ENCODE measurements at places on chromosomes 11 and 22. TPM values are rescaled to one million over a fixed set of nuclear protein-coding genes. Genes with fewer than 3 reads are reported as not detected.

ARHGEF17 gene
- total RNA-seq = 51.5 TPM

SLC1A2 gene
- 2.0 TPM for total RNA-seq

WT1 gene
- 2.3 TPM for total RNA-seq

GDPD5 gene
- total RNA-seq = 6.5 TPM

PIWIL4 gene
- total RNA-seq = 0.78 TPM

GLYATL1 gene
- not detected for total RNA-seq

TMPRSS6 gene
- total RNA-seq = not detected

C1QTNF6 gene
- total RNA-seq = 1.5 TPM

PGM2L1 gene
- 1.9 TPM for total RNA-seq

NNMT gene
- 29.8 TPM for total RNA-seq

SBF1 gene
- total RNA-seq = 46.6 TPM

CHRM1 gene
- not detected for total RNA-seq

DNA sequence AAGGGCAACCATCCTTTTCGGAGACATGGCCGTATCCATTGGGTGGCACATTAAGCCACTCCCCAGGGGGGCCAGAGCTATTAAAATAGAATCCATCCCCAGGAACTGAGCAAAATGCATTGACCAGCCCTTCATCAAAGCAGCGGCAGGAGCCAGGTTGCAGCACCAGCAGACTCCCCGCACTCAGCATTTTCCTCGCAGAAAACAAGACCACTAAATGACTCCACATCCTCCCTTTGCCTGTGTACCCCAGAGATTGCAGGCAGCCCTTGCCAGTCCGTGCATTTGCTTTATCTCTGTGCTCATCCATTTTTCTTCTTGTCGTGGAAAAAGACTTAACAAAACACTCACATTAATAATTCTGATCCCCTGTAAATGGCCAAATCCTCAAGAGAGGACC is 144.4 kb upstream of the LARGE1 start:
- no peak for DNase-seq

GRCh38 chr11:46450846-46451477 is 59.4 kb upstream of the CHRM4 start:
- no peak for DNase-seq

DNA sequence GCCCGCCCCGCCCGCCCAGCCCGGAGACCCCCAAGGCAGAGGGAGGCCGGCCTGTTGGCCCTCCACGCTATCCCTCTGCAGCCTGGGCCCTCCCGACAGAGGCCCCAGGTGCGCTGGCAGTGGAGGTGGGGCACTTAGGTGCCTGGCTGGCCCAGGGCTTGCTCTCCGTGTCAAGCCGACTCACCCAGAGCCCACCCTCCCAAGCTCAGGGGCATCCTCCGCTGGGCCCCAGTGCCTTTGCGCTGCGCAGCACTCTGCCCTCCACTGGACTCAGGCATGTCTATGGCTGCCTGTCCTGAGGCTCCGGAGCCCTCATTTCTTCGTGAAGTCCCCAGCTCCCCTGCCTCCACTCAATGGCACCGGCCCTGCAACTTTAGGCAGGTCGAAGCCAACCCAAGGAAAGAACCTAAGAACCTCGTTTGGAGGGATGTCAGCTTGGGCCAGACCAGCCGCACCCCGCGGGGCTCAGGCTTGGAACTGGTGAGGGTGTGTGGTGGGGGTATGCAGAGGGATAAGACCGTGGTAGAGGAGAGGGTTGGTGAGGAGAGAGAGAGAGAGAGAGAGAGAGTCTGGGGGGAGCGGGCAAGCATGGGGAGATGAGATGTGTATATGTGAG is 6.1 kb downstream of the SMIM45 start:
- DNase-seq = no peak

DNA sequence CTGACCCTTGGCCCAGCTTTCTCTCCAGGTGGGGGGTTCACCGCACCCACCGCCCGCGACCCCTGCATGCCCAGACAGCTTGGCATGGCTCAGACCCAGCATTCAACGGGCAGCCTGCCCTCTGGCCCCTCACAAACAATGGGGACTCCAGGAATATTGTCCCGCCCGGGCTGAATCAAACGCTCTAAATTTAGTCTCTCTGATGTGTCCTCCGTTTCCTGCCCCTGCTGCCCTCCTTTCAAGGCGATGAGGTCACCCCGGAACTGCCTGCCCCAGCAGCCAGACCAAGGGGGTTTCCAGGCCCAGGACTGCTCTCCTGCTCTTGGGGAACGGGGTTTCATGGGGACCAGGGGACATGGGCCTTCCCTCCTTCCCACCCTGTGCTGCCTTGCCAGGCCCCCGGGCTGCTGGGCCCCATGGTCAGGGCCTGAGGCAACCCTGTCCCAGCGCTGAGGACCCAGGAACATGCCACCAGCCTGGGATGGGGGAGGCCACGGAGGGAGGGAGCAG is 10.1 kb upstream of the PDGFB start:
- no peak for DNase-seq

GRCh38 chr11:107711861-107712755 is at the start of gene SLN:
TSS of gene SLN (minus strand) at chr11:107712056.
- DNase-seq = no peak

- no peak for DNase-seq
Observed at GRCh38 chr11:122784325-122784955, 53.9 kb upstream of the CRTAM start.

DNA sequence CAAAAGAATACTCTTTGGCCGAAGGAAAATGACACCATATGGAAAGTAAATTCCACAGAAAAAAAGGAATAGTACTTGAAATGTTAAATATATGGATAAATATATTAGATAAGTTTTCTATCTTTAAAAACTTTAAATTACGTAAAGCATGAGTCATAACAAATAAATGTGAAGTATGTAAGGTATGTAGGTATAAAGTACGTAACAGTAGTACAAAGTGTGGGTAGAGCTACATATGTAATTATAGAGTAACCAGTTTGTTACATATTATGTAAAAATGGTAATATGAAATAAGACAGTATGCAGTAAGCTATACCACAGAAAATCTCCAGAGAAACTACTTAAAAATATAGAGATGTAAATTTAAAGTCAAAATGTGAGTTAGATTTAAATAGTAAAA is 582.3 kb upstream of the CHORDC1 start:
- no peak for DNase-seq

- DNase-seq = no peak
Observed at GRCh38 chr11:64441127-64441526, 82.2 kb downstream of the RPS6KA4 start.

DNA sequence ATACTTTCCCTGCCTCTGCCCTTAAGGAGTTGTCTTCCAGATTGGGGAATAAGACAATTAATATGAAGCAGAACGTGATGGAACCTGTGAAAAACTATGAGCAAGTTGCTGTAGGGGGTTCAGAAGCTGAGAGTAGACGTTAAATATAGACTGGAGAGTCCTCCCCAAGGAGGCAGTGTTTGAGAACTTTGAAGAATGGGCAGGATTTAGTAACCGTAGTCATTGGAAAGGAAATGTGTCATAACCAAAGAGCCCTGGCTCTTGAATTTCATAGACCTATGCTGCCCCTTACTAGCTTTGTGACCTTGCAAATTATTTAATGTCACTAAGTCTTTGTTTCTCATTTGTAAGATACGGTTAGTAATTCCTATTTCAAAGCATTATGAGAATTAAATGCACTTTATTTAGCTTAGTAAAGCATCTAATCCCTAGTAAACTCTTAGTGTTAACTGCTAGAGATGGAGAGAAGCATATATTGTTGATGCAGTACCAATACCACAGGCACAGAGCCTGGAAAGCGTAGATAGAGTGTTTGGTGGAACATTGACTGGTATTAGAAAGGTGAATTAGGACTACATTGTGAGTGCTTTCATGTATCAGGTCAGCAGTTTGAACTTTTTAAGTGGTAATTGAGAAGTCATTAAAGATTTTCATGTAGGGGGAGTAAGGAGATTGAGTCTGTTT is 54.1 kb downstream of the MCAM start:
- no peak for DNase-seq

GRCh38 chr11:17277024-17277584 is 565 bp downstream of the NUCB2 start:
- DNase-seq = no peak

DNA sequence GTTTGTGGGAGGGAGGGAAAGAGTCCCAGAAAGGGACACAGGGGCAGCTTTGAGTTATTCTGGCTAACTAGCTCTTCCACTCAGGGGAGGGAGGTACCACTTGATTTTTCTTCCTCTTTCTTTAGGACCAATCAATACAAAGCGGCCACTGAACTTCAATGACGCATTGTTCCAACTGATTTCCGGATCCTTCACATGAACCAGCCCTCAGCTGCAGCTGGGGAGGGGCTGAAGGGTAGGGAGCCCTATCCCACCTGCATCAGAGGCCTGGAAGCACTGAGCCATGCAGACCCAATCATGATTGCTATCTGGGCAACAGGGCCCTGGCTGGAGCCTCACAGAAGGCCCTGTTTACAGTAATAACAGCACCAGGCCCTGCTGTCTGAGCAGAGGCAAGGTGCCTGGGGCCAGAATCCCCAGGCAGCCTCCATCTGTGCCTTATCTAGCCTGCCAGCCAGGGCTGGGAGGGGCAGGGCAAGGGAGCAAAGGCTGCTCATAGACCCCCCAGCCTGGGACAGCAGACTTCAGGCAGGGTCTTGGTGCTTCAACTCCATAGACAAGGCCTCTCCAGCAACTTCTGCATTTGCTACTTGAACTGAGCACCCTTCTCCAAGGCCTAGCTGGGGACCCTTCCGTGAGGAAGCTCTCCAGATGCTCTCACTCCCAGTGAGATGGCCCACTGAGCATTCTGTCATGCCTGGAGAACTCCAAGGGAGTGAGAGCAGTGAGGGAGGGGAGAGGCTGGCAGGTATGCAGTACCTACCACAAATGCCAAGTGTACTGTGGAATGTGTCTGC is 22.5 kb downstream of the CLPB start:
- DNase-seq = no peak

GRCh38 chr22:36375071-36375980 is 12.4 kb downstream of the MYH9 start:
- no peak for DNase-seq

DNA sequence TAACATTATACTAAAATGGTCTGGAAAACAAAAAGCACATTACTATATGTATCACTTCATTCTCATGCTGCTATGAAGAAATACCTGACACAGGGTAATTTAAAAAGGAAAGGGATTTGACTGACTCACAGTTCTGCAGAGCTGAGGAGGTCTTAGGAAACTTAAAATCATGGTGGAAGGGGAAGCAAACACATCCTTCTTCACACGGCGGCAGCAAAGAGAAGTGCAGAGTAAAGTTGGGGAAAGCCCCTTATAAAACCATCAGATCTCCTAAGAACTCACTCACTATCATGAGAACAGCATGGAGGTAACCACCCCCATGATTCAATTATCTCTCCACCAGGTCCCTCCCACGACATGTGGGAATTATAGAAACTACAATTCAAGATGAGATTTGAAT is 60.0 kb downstream of the FAM181B start:
- no peak for DNase-seq

DNA sequence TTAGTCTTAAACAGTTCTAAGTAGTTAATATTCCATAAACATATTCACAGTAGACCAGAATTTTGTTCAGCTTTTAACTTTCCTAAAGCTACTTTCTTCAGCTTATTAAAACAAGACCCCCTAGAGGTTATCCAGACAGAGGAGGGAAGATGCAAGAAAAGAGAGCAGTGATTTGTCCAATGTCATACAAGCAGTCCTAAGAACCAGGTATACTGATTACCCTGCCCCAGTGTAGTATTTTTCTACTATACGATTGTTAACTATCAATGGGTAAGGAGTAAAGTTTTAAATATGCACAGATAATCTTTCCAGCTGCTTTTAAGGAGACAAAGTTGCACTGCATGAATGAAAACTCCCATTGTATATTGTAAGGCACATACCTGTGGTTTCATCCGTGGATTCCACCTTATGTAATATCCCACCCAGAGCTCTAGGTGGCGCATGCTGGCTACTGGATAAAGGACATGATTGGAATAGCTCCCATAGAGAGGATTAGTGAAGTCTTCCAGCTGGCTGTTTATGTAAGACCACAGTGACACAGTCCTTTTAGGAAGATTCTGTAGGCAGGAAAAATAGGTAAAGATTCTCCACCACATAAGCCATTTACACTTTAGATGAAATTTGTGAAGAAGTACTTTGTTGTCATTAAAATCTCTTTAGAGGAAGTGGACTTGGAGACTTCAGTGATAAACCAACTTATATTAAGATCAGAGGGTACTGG is 45.6 kb downstream of the CEP57 start:
- DNase-seq = peak; percentile 47

DNA sequence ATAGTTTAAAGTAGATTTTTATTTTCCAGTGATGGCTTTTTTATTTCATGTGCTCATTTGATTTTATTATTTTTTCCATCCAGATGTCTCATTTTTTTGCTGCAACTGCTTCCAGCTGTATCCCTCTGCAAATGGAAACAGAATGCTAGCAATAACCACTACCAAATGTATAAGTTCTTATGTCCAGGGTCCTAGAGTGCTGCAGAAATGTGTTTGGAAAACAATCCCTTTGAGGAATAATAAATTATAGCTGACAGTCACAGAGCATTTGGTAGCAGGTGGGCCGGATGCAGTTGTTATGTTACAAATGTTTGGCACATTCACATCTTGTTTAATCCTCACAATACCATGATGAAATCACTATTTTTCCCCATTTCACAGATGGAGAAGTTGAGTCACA is 300.7 kb upstream of the PDGFD start:
- no peak for DNase-seq

DNA sequence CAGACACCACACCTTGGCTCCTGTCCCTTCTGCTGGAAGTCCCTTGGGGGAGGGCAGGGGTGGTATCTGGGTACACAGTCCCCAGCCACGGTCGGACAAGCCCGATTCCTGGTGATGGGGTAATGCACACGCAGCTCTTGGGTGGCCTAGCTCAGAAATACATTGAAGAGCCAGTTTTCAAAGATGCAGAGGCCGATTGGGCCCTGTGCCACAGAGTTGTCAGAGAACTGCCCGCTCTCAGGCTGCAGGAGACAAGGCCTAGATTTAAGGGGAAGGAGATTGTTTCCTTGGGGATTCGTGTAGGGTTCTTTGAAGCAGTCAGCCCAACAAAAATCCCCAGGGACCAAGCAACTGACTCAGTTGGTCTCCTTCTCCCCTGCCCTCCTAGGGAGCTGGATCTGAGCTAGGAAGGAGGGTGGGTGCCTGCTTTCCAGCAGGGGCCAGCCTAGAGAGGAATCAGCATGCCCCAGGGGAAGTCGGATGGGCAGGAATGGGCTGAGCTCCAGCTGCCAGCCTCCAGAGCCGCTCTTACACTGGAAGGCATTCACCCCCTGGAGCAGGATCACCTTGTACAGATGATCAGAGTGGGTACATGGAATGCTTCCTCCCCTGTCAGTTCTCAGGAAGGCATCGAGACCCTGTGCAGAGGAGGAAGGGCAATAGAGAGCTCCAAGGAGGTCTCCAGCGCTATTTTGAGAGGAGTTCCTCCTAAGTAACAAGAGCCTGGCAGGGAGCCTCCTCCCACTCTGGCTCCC is 3.3 kb upstream of the SCN4B start:
- DNase-seq = no peak

- no peak for DNase-seq
Observed at GRCh38 chr11:100319691-100320090, 367.4 kb upstream of the ARHGAP42 start.
